ENCODE measurements at places on chromosomes 4 and X. TPM values are rescaled to one million over a fixed set of nuclear protein-coding genes. Genes with fewer than 3 reads are reported as not detected.

DNA sequence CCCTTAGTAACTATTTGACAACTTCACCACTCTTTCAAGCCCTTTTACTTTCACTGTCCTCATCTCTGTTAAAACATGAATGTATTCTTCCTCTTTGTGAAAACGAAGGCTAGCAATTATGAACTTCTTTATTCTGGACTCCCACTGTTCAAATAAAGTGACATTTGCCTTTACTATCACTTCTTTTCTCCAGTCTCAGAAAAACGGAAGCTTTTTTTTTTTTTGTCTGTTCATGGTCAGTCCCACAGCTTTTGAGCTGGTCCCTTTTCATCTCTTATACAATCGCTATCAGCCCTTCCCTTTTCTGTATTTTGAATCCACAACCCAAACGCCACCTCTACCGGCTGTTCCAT is 327.7 kb downstream of the DKK2 start:
- no peak overlapping the region for H3K27ac ChIP-seq
- H3K36me3 ChIP-seq: no peaks in the 10 kb centered on the region
- no peak for DNase-seq
- H3K4me3 ChIP-seq: no peak overlapping the region

DNA sequence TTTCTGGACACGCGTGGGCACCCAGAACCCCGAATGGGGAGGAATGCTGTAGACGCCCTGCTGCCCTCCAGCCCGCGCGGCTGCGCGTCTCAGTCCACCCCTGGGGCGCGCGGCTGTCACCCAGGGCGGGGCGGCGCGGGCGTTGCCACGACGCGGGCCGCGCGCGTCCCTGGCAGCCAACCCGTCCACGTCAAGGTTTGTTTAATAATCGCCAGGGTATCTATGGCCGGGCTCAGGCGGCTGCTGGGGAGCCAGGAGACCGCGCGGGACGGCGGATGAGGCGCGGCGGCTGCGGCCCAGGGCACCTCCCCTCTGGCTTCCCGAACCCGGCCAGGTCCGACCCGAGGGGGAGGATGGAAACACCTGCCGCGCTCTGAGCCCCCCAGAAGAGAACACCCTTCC is at the start of gene SPATA18:
TSS of gene SPATA18 (plus strand) at position 92 of the 402 bp plus-strand sequence. CDS start 401 bp downstream, outside the sequence.
- no peak within 1 kb of the TSS for H3K27ac ChIP-seq
- H3K4me1 ChIP-seq: 0 out of 2 replicates have a peak, but pooled peaks cover 3% of the 10 kb centered on the region
- no peaks in the 10 kb centered on the region for H3K27me3 ChIP-seq
- no peaks in the 10 kb centered on the region for H3K36me3 ChIP-seq
- peak within 1 kb of the TSS; percentile 37 for H3K4me3 ChIP-seq

DNA sequence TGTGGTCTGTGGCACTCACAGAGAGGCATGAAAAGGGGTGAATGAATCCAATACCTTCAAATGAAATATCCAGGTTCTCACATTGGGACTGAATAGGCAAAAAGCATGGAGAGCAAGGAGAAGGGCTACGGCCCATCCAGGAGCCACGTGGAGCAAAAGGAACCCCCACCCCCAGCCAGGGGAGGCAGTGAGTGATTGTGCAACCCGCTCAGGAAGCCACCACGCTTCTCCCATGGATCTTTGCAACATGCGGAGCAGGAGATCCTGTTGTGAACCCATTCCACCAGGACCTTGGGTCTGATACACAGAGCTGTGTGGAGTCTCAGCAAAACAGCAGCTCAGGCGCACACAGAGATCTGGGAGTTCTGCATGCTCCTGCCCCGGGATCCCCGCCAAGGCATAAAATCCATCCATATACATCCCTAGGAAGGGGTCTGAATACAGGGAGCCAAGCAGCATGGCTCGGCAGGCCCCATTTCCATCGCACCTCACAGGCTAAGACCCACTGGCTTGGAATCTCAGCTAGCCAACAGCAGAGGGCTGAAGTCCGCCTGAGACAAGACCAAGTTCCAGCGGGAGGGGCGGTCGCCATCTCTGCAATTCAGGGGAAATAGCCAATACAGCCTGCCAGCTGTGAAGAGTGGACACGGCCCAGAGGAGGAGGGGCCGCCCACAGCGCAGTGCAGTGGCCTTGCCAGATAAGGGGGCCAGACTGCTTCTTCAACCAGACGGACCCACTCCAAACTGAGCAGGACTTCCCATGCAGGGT is 80.2 kb downstream of the FGF16 start:
- H3K4me1 ChIP-seq: no peaks in the 10 kb centered on the region
- no peak overlapping the region for H3K4me3 ChIP-seq
- H3K27me3 ChIP-seq: no peaks in the 10 kb centered on the region

- no peaks in the 10 kb centered on the region for H3K36me3 ChIP-seq
- H3K4me3 ChIP-seq: no peak overlapping the region
- peaks cover 6% of the 10 kb centered on the region for H3K4me1 ChIP-seq
- H3K27me3 ChIP-seq: no peaks in the 10 kb centered on the region
Measured at GRCh38 chr4:123466080-123466785, 69.6 kb downstream of the SPRY1 start.

DNA sequence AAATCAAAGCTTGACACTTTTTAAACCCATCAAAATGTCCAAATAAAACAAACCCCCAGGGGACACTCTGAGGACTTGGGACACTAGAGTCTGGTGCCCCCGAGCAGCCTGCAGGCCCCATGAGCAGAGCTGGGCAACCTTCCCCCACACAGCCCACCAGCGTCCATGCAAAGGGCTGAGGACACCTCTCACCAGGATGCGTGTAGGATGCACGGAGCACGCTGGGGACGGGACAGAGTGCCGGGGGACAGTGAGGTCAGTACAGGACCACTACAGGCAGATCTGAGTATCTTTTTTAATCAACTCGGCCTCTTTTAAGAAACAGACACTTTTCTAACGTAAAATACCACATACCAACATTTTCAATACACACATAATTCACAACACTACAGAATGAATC is 6.9 kb downstream of the GAK start:
- H3K27ac ChIP-seq: no peak overlapping the region
- H3K27me3 ChIP-seq: no peaks in the 10 kb centered on the region
- H3K4me3 ChIP-seq: no peak overlapping the region
- no peak for DNase-seq

GRCh38 chr4:144787365-144788258 is 141.7 kb downstream of the HHIP start:
- no peak overlapping the region for H3K27ac ChIP-seq
- H3K4me3 ChIP-seq: no peak overlapping the region
- peak; percentile 15 for DNase-seq

The LEF1 gene
- total RNA-seq: 19.3 TPM

DNA sequence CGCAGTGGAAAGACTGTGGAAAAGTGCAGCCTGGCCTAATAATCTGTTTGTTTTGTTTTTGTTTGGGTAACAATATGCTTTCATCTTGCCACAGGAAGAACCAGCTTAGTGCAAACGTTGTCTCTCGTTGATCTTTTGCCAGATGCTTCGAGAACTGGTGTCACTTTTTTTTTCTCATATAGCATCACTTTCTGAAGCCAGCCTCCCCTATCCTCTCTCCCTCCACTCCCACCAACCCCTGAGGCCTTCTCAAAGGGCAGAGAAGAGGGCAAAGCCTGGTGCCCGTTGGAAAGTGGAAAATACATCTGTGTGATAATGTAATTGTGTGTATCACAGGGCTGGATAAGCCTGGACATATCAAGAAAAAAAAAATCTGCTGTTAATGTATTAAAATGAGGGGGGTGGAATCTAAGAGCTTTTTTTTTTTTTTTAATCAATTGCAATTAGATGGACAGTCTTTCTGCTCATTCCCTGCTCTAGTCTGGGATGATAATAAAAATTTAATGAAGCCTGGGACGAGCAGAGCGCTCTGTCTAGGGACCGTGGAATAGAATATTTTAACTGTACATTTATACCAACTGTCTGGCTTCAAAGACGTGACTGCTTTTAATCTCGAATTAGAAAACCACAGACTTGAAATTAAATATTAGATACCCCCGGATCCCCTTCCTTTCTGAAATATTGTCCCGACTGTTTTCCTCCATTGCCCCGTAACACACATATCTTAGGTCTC is 8.1 kb downstream of the POU4F2 start:
- no peak overlapping the region for H3K4me3 ChIP-seq
- no peaks in the 10 kb centered on the region for H3K27me3 ChIP-seq
- DNase-seq: no peak
- no peaks in the 10 kb centered on the region for H3K36me3 ChIP-seq

- H3K4me1 ChIP-seq: no peaks in the 10 kb centered on the region
- no peak overlapping the region for H3K4me3 ChIP-seq
- no peaks in the 10 kb centered on the region for H3K27me3 ChIP-seq
- no peak for DNase-seq
- H3K27ac ChIP-seq: no peak overlapping the region
Measured at GRCh38 chrX:19064175-19064574, 58.1 kb downstream of the ADGRG2 start.

- no peak for DNase-seq
- no peaks in the 10 kb centered on the region for H3K27me3 ChIP-seq
- H3K4me3 ChIP-seq: no peak overlapping the region
- H3K27ac ChIP-seq: no peak overlapping the region
- H3K4me1 ChIP-seq: no peaks in the 10 kb centered on the region
- no peaks in the 10 kb centered on the region for H3K36me3 ChIP-seq
Measured at GRCh38 chr4:8600686-8601085, 8.1 kb downstream of the CPZ start.
